ENCODE measurements at places on chromosomes 11 and 22.
A peak's percentile ranks its signal among the peaks of the same experiment; 100 is the strongest.

DNA sequence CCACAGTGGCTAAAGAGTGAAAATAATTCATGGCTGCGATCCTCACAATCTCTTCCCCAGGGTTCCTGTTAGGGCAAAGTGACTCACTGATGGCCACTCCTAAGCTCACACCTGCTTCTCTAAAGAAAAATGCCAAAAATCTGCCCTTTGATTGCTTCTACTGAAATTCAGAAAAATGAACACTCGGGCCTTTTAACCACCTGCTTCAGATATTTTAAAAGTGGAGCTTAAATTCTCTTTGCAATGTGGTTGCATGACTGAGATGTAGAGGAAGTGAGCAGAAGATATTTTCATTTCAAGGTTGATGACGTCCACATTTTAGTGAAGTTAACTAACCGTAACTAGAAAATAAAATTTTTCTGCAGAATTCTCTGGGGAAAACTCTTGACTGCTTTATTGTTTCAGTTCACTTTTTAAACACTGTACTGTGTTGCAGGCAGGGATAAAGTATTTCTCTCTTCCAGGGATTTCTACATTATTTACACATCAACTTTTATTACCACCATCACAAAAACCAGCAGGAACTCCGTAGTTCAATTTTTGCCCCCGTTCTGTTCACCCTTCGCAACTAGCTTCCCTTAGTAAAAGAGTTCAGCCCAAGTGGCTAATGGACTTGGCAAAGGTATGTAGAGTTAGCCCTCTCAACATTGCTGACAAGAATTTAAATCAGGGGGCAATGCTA, 8.5 kb downstream of the RAB30 start:
- peak; percentile 43 for DNase-seq

DNA sequence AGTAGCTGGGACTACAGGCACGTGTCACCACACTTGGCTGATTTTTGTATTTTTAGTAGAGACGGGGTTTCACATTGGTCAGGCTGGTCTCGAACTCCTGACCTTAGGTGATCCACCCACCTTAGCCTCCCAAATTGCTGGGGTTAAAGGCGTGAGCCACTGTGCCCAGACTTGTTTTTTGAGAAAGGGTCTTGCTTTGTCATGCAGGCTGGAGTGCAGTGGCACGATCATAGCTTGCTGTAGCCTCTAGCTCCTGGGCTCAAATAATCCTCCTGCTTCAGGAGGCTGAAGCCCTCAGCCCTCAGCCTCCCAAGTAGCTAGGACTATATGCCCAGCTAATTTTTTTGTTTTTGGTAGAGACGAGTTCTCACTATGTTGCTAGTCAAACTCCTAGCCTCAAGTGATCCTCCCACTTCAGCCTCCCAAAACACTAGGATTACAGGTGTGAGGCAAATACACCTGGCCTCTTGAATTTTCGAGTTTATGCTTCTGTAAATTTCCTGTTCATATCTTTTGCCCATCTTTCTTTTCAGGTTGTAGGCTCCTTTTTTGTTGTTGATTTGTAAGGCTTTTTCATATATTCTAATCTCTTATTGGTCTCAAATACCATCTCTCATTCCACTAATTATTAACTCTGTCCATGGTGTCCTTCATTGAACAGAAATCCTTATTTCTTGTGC, 3.4 kb upstream of the RBM4B start:
- no peak for DNase-seq

DNA sequence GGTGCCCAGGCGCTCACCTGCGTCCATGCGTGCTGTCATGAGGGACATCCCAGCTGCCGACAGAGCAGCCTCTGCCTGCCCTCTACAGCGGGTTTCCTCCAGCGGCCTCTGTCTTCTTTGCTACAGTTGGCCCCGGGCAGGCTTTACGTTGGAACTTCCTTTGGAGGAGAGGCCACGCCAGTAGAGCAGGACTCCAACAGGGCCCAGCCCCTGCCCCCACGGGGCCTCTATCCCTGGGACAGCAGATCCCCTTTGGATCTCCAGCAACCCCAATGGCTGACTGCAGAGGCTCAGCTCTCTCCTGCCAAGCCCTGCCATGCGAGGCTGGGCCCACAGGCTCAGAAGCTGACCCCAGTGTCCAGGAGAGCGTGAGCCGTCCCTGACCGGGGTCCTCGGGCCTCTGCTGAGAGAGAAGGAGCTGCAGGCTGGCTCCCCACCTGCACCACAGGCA, 12.1 kb downstream of the TRPM5 start:
- no peak for DNase-seq

- DNase-seq, result no peak
These were observed 598.6 kb downstream of the BUD13 start for GRCh38 chr11:116173941-116174911.

DNA sequence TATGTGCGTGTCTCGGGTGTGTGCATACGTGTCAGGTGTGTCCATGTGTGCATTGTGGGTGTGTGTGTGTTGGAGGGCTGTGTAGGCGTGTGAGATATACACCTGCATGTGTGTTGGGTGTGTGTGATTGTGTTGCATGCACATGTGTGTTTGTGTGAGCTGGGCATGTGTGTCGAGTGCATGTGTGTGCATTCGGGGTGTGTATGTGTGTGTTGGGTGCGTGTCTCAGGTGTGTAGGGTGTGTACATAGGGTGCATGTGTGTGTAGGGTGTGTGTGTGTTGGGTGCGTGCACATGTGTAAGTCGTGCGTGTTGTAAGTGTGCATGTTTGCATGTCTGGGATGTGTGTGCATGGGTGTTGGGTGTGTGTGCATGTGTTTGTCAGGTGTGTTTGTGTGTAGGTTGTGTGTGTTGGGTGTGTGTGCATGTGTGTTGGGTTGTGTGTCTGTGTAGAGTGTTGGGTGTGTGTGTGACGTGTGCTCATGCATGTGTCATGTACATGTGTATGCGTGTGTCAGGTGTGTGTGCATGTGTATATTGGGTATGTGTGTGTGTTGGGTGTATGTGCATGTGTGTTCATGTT, 4.1 kb downstream of the MUC6 start:
- no peak for DNase-seq

DNA sequence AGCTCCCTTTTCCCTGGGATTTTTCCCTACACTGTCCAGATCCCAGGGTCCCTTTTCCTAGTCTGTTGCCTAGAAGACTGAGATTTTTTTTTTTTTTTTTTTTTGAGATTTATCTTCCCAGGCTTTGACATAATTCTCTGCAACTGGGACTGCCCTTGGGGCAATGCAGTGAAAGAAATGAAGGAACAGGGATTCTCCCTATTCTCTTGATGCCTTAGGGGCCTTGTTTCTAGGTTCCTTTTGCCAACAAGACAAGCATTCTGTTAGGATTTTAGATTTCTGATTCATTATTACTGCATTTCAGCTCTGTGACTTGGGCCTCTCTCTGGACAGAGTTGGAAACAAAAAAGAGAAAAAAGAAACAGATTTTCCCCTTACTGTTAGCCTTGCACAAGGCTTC, 47.3 kb downstream of the QSER1 start:
- peak; percentile 2 for DNase-seq

DNA sequence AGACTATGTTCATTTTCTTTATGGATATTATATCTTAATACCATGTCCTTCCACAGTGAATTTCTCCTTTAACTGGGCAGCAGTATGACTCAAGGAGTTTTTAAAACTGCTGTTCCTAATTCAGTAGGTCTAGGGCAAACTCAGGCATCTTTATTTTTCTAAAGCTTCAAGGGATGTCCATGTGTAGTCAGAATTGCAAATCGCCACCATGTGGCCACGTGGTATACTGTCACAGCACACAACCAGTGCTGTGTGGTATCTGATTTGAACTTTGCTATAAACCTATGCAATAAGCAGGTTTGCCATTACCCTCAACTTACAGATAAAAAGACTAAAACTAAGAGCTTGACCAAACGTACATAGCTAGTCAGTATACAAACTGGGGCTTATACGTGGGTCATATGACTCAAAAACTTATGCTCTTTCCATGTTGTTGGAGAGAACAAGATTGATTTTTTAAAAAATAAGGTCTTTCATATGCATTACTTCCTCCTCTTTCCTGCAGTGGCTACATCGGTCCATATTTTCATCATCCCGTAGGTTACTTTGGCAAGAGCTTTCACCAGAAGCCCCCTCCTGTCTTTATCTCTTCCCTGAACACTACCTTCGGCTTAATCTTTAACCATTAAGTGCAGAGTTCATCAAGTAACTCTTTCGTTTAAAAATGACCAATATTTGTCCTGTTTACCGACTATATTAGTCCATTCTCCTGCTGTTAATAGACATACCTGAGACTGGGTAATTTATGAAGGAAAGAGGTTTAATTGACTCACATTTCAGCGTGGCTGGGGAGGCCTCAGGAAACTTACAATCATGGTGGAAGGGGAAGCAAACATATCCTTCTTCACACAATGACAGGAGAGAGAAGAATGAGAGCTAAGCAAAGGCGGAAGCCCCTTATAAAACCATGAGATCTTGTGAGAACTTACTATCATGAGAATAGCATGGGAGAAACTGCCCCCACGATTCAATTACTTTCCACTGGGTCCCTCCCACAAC, 8.0 kb upstream of the HTATIP2 start:
- peak; percentile 69 for DNase-seq

DNA sequence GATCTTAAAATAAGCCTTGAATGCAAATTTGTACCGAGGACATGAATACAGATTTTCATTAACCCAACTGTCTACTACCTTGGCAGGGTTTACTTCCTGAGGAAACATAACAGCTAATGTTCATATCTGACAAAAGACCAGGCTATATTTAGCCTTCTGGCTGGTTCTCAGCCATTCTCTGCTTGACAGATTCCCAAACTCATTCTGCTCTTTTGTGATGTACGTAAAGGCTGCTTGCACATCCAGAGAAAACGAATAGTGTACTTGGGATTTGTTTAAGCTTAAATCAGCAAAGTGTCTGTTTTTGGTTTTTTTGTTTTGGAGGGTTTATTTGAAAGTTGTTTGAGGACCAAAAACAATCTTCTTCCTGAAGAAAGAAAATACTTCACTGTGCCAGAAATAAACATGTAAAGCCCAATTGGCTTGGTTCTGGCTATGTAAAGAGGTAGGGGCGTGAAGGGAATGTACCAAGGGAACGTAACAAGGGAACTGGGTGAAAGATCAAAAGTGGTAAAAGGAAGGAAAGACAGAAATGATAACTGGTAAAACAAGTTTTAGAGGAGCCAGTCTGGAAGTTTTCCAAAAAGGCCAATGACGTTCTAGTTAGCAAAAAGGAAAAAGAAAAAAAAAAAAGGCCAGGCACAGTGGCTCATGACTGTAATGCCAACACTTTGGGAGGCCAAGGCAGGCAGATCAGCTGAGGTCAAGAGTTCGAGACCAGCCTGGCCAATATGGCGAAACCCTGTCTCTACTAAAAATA, 21.4 kb upstream of the CRTAM start:
- no peak for DNase-seq

GRCh38 chr11:12193515-12194336, 83.3 kb downstream of the MICAL2 start:
- DNase-seq, result no peak

DNA sequence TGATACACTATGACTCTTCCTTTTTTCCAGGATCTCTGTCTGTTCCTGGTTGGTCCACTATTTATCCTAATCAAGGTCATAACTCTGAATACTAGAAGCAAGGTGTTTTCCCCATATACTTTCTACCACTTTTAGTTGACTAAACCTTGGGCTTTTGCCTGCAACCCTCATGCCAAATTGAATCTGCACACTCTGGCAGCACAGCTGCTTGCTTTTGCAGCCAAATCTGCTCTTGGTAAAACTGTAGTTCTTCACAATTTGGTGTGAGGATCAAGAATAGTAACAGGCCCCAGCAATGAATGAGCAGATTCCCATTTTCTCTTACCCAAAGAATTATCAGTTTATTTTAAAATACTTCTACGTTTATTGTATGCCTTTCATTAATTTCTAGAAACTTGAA, 586.5 kb upstream of the CNTN5 start:
- DNase-seq, result no peak

- DNase-seq, result no peak
These were observed 192.0 kb downstream of the BUD13 start for GRCh38 chr11:116580799-116581198.

DNA sequence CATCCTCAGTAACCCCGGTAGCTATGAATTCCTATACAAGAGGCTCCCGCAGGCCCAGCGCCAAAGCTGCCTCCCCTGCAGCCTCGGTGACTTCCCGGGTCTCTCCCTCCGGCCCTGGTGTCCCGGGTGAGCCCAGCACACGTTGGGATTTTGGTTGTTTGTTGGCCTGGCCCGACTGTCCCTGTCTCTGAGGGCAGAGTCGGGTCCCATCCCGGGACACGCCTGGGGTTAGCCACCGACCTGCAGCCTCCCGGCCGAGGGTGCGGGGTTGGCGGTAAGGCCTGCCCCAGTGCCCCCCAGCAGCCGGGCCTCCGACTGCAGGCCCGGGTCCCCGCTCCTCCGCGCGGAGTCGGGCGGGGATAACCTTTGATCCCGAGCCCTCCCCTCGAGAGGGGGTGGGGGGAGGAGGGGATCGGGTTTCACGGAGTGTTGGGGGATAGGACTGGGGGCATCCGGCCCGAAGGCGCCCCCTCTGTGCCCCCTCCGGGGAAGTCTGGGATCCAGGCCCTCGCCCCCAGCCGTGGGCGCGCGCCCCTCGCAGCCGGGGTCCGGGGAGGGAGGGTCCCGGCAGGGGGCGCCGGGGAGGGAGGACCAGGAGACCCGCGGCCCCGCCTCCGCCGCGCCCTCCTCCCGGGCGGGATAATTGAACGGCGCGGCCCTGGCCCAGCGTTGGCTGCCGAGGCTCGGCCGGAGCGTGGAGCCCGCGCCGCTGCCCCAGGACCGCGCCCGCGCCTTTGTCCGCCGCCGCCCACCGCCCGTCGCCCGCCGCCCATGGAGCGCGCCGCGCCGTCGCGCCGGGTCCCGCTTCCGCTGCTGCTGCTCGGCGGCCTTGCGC, at the start of gene FBLN1:
Gene FBLN1 (plus strand): TSS at position 669 of the 835 bp plus-strand sequence. CDS start 103 bp downstream, at position 772.
- peak; percentile 45 for DNase-seq

GRCh38 chr11:72582206-72583176, 91.7 kb downstream of the PDE2A start:
- no peak for DNase-seq

- no peak for DNase-seq
These were observed 2.8 kb downstream of the GRK3 start for GRCh38 chr22:25567251-25567675.

DNA sequence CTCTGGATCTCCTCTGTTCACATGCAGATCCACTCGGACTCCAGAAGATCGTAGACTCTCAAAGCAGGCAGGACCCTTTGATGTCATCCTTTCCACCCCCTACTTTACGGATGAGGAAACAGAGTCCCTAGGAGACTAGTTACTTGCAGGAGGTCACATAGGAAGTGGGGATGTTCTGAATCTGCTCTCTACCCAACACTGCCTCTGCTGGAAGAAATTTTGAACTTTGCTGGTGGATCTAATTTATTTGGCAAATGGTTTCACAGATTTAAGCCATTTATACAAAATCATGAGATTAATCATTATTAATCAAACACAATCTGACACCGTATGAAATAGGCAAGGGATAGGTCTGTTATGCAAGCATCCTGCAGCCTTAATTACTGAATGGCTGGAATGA, 55.0 kb upstream of the USP47 start:
- peak; percentile 41 for DNase-seq

DNA sequence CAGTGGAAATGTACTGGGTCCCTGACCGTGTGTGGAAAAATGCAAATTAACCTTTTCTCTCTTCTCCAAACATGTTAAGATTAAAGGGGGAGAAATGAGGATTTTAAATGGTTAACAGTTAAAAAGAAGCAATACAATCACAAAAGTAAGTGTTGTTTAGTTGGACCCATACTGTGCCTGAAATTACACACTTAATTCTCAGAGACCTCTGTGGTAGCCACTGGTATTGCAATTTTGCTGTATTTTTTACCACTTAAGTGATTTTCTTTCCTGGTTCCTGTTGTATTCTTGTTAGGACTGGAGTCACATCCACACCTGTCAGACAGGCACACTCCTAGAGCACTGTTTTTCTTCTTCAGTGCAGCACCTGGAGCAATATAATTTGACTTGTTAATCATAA, 179.6 kb upstream of the PDGFD start:
- no peak for DNase-seq

All from AG08395 (cell line).